IMR-90 (cell line): ENCODE measurements at places on chromosomes 13 and 19. TPM values are rescaled to one million over a fixed set of nuclear protein-coding genes. Genes with fewer than 3 reads are reported as not detected.

GRCh38 chr13:97130190-97130589, 91.9 kb upstream of the MBNL2 start:
- DNase-seq: no peak

GRCh38 chr19:39032063-39032918, at the start of gene FBXO27:
Gene FBXO27, minus strand, starts transcription at chr19:39032549. Its CDS starts 322 bp downstream, at chr19:39032227.
- DNase-seq: no peak

CD22 gene
- 0.18 TPM in 1 of 2 replicates, not detected in the other for total RNA-seq

CEBPA gene
- under 0.01 TPM in 1 of 2 replicates, not detected in the other for total RNA-seq

GRCh38 chr13:63279136-63279535, 1863.5 kb upstream of the PCDH20 start:
- no peak for DNase-seq

DNA sequence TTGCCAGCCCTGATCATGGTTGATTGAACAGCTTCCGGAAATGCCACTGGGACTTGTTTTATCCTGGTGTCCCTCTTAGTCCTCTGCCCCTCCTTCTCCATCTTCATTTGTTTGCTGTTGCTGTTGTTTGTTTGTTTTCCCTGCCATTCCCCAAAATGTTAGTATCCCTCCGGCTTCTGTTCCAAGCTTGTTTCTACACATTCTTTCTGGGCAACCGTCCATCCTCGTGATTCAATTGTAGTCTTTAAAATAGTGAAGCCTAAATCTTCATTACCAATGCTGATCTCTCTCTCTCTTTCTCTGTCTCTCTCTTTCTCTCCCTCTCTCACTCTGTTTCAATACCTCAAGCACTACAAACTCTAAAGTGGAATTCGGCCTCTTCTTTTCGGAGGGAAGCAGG, 649.3 kb upstream of the ARGLU1 start:
- DNase-seq: peak; percentile 30

DNA sequence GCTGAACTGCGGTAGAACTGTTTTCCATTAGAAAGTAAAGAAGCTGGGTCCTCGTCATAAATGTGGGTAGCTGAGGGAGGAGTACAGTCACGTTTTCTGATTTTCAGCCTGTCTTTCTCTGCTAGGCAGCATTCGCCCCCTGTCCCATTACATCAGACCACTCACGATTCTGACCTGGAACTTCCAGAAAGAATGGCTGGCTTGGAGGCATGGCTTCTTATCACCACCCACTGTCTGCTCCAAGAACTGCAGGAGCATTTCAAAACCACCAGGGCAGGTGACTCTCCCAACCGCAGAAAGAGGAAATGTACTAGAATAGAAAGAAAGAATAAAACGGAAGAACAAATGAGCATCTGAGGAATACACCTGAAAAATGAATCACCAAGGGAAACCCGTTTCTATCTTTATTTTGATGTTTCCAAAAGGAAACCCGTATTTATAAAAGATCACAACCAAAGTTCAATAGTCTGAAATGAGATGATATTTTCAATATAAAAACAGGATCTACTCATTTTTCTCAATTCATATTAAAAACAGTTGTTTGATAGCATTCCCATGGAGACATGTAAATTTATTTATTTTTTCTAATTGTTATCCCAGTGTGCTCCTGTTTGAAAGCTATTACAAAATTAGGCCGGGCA, 22.1 kb upstream of the POMP start:
- peak; percentile 89 for DNase-seq

DNA sequence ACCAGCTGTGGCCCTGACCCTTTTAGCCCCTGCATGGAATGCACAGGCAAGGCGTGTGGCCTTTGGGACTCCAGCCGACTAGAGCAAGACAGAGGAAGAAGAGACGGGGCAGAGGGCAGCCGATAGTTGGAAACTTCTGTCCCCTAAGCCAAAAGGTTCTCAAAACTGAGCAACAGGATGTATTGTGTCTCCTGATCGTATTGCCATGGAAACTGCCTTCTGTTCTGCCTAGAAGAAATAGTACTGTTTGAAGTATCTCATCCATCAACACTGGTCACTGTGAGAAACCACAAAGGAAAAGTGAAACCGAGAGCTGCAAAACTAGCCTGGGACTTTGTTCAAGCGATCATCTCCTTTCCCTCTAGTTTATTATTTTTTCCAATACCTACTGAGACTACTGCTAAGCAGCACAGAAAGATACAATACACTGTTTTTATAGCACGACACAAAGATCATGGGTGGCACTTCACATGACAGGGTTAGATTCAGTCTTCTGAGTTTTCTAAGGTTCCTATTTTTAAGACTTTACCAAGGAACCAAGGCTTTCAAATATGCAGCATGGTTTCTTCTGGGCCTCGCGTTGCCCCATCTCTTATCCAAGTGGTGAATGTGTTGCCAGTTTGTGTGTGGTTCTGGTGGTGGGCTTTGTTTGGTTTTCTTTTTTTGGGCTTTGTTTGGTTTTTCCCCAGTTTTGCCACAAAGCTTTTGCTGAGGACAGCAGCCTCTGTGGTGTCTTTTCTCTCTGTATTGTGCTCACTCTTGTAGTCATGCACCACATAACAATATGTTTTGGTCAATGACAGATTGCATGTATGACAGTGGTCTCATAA, 49.3 kb upstream of the GPR183 start:
- DNase-seq: peak; percentile 87

DNA sequence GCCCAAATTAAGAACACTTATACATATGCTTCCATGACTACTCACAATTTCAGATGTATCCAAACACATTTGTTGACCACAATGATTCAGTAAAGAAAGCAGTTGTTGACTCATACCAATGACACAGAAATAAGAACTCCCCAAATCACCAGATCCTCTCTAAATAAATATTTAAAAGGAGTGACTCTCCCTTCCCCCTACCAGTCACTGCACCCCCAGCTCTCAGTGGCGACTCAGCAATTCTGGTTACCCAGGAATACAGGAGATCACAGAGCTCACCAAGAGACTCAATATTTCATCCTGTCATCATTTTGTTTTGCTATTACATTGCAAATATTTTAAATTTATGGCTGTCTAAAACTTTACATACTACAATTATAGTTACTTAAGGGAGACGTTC, 131.5 kb downstream of the RGCC start:
- peak; percentile 97 for DNase-seq

- DNase-seq: no peak
These were observed 140.0 kb downstream of the IRS2 start for GRCh38 chr13:109646423-109646822.

HIPK4 gene
- 0.18 and 0.28 TPM in 2 replicates for total RNA-seq
